ENCODE measurements at places on chromosomes 1 and 21.

DNA sequence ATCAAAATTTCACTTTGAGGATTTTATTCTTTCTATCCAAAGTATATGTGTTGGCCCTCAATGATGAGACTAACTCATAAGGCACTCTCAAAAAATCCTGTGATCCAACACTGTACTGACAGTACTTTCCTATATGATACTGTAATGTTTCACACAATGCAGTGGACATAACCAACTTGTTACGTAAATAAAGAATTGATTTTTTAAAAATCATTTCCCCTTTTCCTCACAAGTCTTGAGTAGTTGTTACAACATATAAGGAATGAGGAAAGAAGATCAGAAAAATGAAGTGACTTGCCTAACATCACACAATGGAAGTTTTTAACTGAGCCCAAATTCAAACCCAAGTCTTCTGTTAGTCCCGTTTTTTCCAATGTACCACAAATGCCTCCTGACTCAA is 17.2 kb downstream of the PTP4A2 start:
- DNase-seq = no peak

GRCh38 chr21:38247738-38248510 is 8.9 kb upstream of the KCNJ15 start:
- DNase-seq = no peak

GRCh38 chr1:174135211-174135610 is 24.1 kb upstream of the RABGAP1L start:
- DNase-seq = no peak

DNA sequence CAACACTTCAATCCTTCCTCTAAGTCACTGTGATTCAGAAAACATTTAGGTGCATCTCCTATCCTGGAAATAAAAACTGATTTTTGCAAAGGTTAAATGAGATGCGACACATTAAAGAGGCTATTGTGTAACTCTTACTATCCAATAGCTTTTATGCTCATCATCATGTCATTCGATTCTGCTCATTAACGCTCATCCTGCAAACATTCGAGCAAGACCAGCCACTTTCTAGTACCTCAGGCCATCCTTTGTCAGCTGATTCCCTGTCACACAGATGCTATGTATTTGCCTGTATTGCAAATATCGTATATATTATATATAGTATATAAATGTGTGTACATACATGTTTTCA is 131.6 kb downstream of the TLR5 start:
- no peak for DNase-seq

Data from effector memory CD8-positive, alpha-beta T cell (primary cell).